RPMI8226 (cell line): ENCODE measurements at places on chromosomes 5 and 9.
A peak's percentile ranks its signal among the peaks of the same experiment; 100 is the strongest.

GRCh38 chr9:6884101-6884500, 126.3 kb downstream of the KDM4C start:
- no peak for DNase-seq

DNA sequence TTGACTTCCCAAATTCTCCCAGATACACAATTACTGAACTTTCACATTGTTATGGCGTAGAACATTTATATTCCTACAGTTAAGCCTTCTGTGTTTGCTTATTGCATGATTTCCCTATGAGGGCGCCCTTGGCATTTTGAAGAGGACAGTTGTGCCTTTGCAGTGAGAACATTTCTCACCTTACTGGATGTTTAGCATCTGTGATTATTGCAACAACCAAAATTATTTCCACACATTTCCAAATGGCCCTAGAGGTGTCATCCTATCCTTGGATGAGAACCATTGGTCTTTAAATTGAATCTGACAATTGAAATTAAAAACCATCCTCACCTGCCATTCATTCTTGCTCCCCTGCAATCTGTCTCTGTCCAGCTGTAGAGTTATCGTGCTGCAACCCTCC, 104.0 kb downstream of the MAMDC2 start:
- no peak for DNase-seq

- peak; percentile 65 for DNase-seq
Measured at GRCh38 chr9:121071756-121072421, 2.9 kb upstream of the CNTRL start.

DNA sequence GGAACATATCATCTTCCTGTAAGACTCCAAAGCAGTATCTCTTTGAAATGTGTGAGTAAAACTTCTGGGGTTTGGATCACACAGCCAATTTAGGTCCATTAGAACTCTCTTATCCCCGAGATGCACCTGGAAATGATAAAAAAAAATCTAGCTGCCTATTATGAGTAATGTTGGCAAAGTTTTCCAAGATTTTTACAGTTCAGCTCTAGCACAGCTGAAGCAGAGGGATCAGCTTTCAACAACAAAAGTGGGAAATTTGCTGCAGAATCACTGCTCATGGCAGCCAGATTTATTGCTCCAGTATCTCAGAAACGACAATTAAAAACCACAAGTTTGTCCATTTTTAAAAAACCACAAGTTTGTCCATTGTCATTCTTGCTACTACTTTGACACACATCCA, 292.2 kb downstream of the IRX2 start:
- DNase-seq = no peak

DNA sequence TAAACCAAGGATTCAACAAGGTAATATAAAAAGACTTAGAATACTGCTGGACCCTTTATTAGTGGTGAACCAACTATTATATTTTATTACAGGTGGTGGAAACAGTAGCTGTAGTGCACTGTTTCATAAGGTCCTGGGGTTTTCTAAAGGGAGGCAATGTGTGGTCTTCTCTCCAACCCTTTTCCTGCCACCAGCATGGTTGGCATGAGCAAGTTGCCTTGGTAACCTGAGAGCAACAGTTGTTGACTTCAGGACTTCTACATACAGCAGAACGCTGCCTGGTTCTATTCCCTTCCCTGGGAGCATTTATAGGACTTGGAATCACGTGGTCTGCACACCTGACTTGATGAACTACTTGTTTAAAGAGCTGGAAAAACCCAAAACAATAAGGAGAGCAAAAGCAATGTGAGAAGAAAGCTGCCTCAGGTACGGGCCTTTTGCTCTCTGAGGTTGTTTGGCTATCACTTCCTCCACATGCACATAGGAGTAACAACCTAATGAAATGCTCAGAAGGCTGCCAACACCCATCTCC, 81.1 kb upstream of the RAI14 start:
- DNase-seq = no peak

GRCh38 chr5:158502686-158503085, 597.0 kb downstream of the EBF1 start:
- no peak for DNase-seq

- no peak for DNase-seq
Measured at GRCh38 chr9:93261735-93262523, 78.0 kb downstream of the WNK2 start.

GRCh38 chr9:19186232-19186631, 44.3 kb upstream of the DENND4C start:
- no peak for DNase-seq

GRCh38 chr9:129068990-129069861, 11.7 kb upstream of the DOLPP1 start:
- no peak for DNase-seq

- peak; percentile 94 for DNase-seq
Measured at GRCh38 chr9:136267261-136268111, 21.9 kb upstream of the QSOX2 start.

DNA sequence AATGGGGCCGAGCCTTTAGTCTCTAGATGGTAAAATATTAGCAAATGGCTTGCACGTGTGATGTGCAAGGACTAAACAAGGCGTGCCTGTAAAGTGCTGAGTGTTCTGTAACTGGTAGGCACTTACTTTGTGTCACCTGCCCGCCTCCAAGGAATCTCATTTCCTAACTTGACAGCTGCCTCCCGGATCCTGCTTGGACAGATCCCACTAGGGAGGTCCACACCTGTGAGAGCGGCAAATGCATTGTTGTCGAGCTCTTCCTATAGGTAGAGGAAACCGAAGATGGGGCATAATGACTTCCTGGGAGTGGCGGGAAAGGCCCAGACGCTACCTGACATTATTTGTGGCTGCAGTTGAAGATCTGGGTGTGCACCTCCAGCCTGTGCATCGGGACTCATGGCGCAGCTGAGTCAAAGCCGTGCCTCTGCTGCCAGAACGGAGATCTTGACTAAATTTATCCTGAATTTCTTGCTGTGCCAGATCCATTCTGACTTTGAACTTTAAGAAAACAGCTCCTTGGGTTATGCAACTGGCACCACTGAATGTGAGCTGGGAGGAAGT, 79.8 kb downstream of the TENT4A start:
- no peak for DNase-seq

DNA sequence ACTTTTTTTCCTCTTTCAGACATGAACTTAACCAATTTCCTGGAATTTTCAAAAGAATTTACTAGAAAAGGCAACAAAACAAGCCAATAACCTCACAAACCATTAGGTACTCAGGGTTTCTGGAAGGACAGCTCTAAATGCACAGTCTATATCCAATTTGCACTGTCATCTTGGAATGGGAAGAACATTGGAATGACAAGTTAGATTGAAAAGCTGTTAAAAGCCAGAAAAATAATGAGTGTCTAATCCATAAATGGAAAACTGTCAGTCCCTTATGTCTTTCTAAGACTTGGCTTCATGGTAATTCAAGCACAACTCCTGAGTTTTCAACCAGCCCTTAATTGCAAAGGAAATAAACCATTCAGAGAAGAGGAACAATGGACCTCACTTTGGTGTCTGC, 105.8 kb upstream of the NTRK2 start:
- no peak for DNase-seq

GRCh38 chr5:160119905-160120266, 636 bp upstream of the PWWP2A start:
- DNase-seq = no peak

DNA sequence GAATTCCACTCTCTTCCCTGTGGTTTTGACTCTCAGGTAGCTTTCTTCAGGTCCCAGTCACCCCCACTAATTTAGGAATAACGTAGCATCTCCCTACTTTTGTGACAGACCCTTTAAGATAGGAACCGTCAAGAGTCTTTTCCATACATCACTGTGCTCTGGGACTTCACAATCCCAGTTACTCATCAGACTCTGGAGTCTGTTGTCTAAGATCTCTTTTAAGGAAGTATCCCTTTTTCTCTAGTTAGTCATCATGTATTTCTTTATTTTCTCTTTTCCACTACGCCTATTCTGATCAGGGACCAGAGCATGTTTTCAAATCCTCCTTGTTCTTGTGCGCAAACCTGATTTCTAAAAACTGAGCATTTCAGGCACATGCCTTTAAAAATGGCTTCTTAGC, 143.0 kb downstream of the GOLPH3 start:
- no peak for DNase-seq

GRCh38 chr9:121034529-121034928, 15.5 kb downstream of the C5 start:
- no peak for DNase-seq

- no peak for DNase-seq
Measured at GRCh38 chr5:131595088-131596033, 39.7 kb downstream of the RAPGEF6 start.

GRCh38 chr9:112377087-112377486, 2.8 kb upstream of the HSDL2 start:
- DNase-seq = no peak
